ENCODE measurements at places on chromosomes 6 and 20.
A peak's percentile ranks its signal among the peaks of the same experiment; 100 is the strongest.

DNA sequence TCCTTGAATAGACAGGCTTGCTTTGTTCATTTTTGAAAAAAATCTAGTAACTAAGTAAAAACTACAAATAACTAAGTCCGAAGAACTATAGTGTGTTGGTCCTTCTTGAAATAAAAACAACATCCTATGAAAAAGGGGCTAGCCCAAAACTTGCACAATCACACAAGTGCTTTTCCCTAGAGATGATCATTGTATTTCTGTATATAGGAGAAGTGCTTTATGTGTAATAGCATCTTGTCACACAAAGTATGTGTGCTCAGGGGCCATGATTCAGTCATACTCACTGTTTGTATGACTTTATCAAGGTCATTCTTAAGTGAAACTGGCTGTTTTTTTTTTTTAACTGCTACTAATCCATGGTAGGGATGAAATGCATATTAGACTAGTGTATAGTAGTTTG lies 179.8 kb downstream of the DTNBP1 start:
- peaks cover 13% of the 10 kb centered on the region for H3K4me1 ChIP-seq
- H3K27me3 ChIP-seq: no peaks in the 10 kb centered on the region
- no peak for DNase-seq
- no peak overlapping the region for H3K27ac ChIP-seq
- H3K36me3 ChIP-seq: peaks cover 11% of the 10 kb centered on the region

DNA sequence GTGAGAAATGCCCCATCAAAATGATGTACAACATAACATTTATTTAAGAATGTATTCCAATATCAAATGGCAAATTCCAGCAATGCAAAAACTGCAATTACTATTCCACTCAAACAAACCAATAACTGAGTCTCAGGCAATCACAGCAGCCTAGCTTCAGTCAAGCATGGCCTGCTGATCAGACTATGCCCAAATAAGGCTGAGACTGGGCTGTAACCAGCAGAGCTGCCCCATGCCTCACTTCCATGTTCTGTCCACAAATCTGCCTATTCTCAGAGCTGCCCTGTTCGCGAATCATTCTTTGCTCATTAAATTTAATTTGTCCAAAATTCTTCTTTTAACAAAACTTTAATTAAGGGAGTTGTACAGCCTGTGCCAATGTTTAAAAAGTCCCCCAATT lies 155.4 kb downstream of the FNDC1 start:
- H3K4me1 ChIP-seq: no peaks in the 10 kb centered on the region
- no peaks in the 10 kb centered on the region for H3K36me3 ChIP-seq
- H3K4me3 ChIP-seq: no peak overlapping the region
- H3K27me3 ChIP-seq: peaks cover 1% of the 10 kb centered on the region
- no peak for DNase-seq

DNA sequence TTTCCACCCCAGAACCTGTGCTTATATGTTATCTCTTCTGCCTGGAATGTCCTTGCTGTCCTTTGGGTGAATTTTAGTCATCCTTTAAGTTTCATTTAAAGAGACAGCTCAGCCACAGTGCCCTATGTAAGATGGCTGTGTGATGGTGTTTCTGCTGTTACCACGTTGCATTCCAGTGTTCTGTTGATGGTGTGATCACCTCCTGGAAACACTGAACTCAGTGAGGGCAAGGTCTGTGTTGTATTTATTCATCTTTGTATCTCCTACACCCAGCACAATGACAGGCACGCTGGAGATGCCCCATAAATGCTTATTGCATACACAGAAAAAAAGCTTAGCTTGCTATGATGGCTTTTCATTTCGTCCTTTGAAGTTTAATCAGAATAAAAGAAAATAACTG lies 102.5 kb downstream of the MAP3K7 start:
- H3K27ac ChIP-seq: no peak overlapping the region
- peaks cover 1% of the 10 kb centered on the region for H3K27me3 ChIP-seq
- H3K36me3 ChIP-seq: peaks cover 4% of the 10 kb centered on the region
- H3K4me3 ChIP-seq: no peak overlapping the region

DNA sequence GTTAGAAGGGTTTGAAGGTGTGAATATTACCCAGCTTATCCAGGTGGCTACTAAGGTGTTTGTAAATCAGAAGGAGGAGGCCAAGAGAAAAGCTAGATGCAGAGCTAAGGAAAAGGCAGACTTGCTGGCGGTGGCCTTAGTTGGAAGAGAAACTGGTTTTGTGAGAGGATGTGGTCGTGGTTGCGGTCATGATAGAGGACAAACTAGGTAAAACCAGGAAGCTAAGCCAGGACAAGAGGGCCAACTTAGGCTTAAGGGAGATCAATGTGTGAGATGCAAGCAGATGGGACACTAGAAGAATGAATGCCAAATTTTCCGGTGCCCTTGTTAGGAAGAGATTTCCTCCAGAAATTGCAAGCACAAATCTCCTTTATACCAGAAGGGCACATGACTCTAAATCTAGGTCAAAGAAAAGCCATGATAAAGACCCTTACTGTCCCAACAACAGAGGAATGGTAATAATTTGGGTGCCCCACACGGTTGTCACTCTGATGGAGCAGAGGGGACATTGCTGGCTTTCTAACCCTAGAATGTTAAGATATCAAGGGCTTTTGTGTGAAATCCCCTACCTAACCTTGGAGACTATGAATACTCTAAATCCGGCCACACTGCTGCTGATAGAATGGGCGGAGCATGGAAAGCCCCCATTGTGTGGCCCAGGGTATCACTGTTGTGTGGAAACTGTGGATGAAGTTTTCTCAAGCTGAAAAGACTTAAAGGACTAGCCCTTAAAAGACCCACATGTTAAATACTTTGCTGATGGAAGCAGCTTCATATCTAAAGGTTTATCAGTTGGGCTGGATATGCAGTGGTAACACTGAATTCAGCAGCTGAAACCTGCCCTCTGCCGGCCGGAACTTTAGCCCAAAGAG lies 7.8 kb downstream of the IL22RA2 start:
- H3K27me3 ChIP-seq: no peaks in the 10 kb centered on the region
- H3K27ac ChIP-seq: peak overlapping the region; percentile 67
- H3K36me3 ChIP-seq: peaks cover 3% of the 10 kb centered on the region
- DNase-seq: peak; percentile 38

DNA sequence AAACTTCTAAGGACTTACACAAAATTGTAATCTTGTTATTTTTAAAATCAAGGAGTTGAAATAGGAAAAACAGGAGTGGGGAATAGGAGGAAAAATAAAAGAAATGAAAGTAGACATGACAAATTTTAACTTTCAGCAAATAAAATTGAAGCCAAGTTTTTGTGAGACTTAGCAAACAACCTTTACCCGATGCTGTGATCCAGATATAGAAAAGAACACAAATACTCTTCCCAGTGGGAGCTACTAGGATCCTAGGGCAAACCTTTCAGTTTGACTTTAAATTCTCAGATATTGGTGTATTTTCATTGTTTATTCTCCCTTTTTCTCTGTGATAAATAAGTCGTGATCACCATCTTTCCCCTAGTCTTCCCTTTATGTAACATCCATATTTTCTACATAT lies 968.7 kb upstream of the CITED2 start:
- DNase-seq: no peak
- H3K27me3 ChIP-seq: no peaks in the 10 kb centered on the region
- no peaks in the 10 kb centered on the region for H3K4me1 ChIP-seq
- no peak overlapping the region for H3K27ac ChIP-seq

GRCh38 chr6:132524646-132525045 lies 11.7 kb upstream of the STX7 start:
- H3K27me3 ChIP-seq: peaks cover 3% of the 10 kb centered on the region
- no peak overlapping the region for H3K4me3 ChIP-seq
- peaks cover 2% of the 10 kb centered on the region for H3K4me1 ChIP-seq
- H3K36me3 ChIP-seq: no peaks in the 10 kb centered on the region

DNA sequence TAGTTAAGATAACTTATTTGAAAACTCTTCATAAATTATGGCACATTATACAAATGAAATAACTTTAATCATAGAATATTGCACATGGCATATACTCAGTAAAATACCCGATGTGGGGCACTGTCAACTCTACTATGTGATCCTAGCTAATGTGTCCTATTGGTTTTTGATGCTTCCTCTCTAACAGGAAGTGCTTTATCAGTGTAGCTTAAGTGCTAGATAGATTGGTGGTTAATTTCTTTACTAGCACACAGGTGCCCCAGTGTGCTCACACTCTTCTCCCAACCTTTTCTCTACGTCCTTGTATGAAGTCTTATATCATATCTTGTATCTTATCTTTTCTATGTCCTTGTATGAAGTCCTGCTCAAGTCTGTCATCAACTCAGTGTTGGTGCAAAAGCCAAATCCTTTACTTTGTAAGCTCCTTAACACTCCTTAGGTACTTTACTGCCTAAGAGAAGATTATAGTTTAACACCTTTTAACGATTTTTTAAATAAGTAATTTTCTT lies 358.9 kb downstream of the CENPW start:
- no peak overlapping the region for H3K4me3 ChIP-seq
- no peak for DNase-seq
- no peak overlapping the region for H3K27ac ChIP-seq
- peaks cover 4% of the 10 kb centered on the region for H3K4me1 ChIP-seq

GRCh38 chr20:59031564-59032022 lies 542 bp downstream of the ATP5F1E start:
- H3K4me3 ChIP-seq: peak overlapping the region; percentile 92
- H3K27me3 ChIP-seq: no peaks in the 10 kb centered on the region
- H3K27ac ChIP-seq: peak overlapping the region; percentile 83
- peaks cover 27% of the 10 kb centered on the region for H3K4me1 ChIP-seq
- DNase-seq: no peak
- peaks cover 21% of the 10 kb centered on the region for H3K36me3 ChIP-seq

- H3K4me1 ChIP-seq: peaks cover 15% of the 10 kb centered on the region
- no peak overlapping the region for H3K4me3 ChIP-seq
- H3K36me3 ChIP-seq: peaks cover 19% of the 10 kb centered on the region
These were observed 12.1 kb downstream of the TMX4 start for GRCh38 chr20:8007490-8007889.

DNA sequence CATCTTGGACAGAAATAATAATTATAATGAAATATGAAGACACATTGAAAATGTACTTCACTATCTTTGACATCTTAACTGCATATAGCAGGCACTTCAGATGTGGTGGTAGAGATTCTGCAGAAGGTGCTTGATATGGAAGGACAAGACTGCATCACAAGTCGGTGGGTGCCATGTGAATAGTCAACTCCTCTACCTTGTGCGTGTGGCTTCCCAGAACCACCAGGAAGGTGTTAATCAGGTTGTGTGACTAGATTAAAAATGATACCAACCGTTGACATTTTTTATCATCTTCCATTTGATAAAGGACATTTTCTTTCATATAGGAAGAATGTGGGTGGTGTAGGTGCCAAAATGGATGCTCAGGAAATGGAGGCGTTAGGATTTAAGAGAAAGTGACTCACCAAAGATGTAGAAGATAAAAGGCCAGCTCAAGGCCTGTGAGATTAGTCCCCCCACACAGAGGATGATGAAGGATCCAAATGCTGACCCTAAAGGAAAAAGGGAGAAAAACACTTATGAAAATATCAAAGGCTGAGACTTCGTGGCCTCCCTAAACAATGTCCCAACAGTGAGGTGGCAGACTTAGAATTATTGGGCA lies 12.3 kb downstream of the SLC17A2 start:
- H3K4me1 ChIP-seq: no peaks in the 10 kb centered on the region
- peaks cover 8% of the 10 kb centered on the region for H3K27me3 ChIP-seq
- DNase-seq: no peak
- H3K27ac ChIP-seq: no peak overlapping the region

GRCh38 chr20:41116282-41116956 lies 20.9 kb upstream of the PLCG1 start:
- H3K27me3 ChIP-seq: no peaks in the 10 kb centered on the region
- H3K36me3 ChIP-seq: peaks cover 22% of the 10 kb centered on the region
- H3K4me3 ChIP-seq: no peak overlapping the region
- H3K4me1 ChIP-seq: no peaks in the 10 kb centered on the region

DNA sequence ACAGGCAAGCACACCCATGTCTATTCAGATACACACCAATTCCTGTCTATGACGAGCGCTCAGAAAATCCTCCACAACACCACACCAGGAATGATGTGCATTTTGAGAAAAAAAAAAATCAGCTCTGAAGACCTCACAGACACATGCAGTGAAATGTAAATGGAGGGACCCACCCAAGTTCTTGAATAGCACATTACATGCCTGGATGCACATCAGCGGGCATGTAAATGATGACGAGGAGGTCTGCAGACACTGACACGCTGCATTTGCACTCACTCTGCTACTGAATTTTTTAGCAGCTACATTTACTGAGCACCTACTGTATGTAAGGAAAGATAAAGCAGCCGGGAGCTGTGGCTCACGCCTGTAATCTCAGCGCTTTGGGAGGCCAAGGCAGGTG lies 14.7 kb downstream of the NRSN2 start:
- H3K27ac ChIP-seq: peak overlapping the region; percentile 51
- H3K27me3 ChIP-seq: no peaks in the 10 kb centered on the region
- H3K4me3 ChIP-seq: peak overlapping the region; percentile 55
- H3K36me3 ChIP-seq: no peaks in the 10 kb centered on the region
- peaks cover 22% of the 10 kb centered on the region for H3K4me1 ChIP-seq
- DNase-seq: peak; percentile 23

DNA sequence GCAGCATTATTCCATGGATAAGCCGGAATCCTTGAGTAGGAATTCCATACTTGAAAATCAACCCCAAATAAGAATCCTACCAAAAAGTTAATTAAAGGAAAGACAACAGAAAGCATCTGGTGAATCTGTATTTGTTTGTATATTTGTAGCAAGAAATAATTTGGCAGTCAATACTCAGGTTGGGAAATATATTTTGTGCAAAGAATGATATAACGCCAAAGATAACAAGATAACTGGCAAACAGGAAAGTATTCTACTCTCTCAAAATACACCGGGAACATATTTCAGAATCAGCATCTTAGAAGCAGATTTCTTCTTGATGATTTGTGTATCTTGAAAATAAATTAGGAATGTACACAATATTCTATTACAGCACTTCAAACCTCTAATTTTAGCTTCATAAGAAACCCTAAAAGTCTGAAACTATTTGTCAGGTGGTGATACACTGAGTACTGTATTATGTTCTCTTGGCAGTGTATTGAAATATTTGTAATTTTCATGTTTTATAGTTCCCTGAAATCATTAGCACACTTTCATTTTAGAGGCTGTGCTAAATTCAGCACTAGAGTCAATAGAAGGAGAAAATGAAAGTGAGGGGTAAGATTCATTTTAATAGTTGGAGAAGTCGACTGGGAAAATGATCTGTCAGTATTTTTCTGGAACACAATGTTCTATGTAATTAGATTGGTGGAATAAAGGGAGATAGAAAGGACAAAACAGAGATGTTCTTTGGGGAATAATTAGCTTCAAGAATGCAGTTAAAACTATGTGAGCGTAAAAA lies 879.7 kb upstream of the GJE1 start:
- no peaks in the 10 kb centered on the region for H3K27me3 ChIP-seq
- no peak overlapping the region for H3K27ac ChIP-seq
- no peaks in the 10 kb centered on the region for H3K36me3 ChIP-seq
- H3K4me1 ChIP-seq: no peaks in the 10 kb centered on the region
- DNase-seq: no peak
- no peak overlapping the region for H3K4me3 ChIP-seq

- H3K27me3 ChIP-seq: no peaks in the 10 kb centered on the region
- DNase-seq: no peak
- no peaks in the 10 kb centered on the region for H3K4me1 ChIP-seq
- H3K27ac ChIP-seq: no peak overlapping the region
- H3K36me3 ChIP-seq: no peaks in the 10 kb centered on the region
These were observed 107.1 kb downstream of the COL12A1 start for GRCh38 chr6:75098709-75099108.

Data from memory B cell (primary cell).